ENCODE measurements at places on chromosomes 16 and 17.

GRCh38 chr16:1311212-1311737, 1.8 kb downstream of the UBE2I start:
- DNase-seq: no peak

- DNase-seq: no peak
These were observed 20.9 kb downstream of the MAP1LC3B start for GRCh38 chr16:87412996-87413421.

DNA sequence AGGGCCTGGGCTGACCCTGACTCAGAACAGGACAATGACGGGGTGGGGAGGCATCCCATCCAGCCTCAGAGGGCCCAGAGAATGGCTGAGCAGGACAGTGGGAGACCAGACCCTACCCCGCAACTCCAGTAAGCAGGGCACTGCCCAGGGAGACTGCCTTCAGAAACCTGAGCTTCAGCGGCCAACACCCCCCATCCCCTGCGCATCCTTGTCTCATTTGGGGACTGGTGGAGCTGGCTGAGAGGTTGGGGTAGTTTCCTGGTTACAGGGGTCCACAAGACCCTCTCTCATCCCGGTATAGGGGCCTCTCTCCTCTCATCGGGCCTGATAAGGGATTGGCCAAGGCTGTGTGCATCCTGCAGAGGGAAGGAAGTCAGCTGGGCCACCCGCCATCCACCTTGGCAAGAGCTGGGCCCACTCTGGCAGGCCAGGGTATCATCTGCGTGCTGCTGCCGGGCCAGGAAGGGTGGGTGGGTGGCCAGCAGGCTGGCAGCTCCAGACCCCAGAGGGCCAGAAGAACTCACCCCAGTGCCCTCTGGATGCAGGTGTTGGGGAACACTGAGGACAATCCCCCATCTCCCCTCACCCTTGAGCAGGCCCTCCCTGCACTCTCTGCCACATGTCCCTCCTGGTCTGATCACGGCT, 229.1 kb downstream of the KATNIP start:
- DNase-seq: no peak

GRCh38 chr17:73226556-73227172, 33.8 kb downstream of the COG1 start:
- no peak for DNase-seq
